ENCODE measurements at places on chromosomes 1 and 21. TPM values are rescaled to one million over a fixed set of nuclear protein-coding genes. Genes with fewer than 3 reads are reported as not detected.

The STUM gene
- 2.8 TPM for total RNA-seq

The SHE gene
- 1.3 TPM for total RNA-seq

The TAF1A gene
- total RNA-seq = 17.4 TPM

The BGLAP gene
- total RNA-seq = not detected

The SLC45A3 gene
- total RNA-seq = 4.7 TPM

The MTHFR gene
- total RNA-seq = 42.0 TPM

The S1PR1 gene
- 25.2 TPM for total RNA-seq
